ENCODE measurements at places on chromosomes 2 and 18.

DNA sequence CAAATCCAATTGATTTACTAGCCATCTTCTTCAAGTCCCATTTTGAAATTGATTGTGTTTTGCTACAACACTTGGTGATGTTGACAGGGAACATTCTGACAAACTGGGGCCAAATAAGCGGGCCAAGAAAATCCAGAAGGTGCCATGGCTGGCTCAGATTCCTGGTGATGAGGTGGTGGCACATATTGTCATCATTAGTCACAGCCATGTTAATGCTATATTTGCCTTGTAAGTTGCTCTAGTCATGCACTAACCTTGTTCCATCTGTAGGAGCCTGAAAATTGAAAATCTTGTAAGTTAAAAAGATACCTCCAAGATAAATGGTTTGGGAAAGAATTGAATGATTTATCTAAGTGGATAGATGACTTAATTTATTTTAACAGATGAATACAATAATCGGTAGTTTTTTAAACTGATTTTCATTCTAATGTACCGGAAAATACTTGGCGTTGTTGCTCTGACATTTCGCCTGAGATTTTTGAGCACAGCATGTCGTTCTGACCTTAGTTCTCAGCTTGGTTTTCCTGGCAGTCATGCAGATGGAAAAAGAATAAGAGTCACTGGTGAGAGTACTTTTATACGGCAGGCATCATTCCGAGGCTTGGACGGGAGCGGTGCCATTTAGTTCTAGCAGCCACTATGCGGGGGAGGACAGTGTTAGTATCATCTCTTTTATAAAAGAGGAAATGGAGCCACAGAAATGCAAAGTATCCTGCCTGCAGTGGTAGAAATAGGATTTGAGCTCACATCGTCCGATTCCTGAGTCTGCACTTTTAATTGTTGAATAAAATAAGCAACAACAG lies 133.9 kb downstream of the ZNF532 start:
- no peak for DNase-seq

DNA sequence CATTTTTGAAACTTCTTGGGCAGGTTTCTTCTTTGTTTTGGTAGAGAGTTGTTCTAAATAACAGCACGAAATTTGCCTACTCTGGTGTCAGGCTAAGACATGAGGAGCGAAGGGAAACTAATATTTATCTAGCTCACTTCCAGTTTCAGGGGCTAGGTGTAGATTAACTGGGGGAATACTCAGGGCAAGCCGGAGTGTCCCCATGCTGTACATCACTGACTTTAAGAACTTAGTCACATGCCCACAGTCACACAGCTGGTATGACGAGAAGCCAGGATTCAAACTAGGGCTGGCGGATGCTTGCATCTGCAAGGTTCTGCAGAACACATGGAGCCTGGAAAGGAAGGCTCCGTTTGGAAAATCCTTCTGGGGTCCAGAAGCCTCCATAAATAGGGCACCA lies 133.3 kb downstream of the ALPK2 start:
- DNase-seq: peak; percentile 2

DNA sequence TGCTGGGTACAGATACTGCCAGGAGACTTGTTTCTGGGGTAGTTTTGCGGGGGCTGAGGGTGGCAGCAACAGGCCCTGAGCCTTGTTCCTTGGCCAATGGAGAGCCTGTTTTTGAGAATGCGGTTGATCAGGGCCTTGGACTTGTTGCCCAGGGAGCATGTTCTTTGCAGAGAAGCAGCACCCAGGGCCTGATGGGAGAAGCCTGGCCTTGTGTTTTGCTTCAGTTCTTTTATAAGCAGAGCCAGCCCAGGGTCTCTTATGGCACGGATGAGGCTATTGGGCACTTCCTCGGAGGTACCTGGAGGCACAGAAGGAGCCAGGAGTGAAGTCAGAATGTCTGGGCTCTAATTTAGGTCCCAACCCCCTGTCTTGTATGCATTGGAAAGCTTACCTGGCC lies 85.1 kb upstream of the MCFD2 start:
- no peak for DNase-seq

- DNase-seq: no peak
Observed at GRCh38 chr2:177165721-177166711, 46.6 kb upstream of the HNRNPA3 start.

DNA sequence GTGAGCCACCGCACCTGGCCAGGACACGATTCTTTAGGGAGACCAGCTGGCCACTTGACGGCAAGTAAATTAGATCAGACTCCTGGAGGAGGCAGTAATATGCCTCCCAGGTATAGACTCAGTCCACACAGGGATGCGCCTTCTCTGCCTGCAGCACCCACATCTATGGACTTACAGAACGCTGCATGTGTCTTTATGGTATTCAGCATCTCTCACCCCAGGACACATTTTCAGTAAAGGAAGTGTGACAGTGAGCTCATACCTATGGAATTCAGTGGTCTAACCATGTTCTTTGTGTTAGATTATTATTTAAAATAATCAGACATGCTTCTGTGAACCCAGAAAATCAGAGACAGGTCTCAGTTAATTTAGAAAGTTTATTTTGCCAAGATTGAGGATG lies 5.9 kb upstream of the NARS1 start:
- no peak for DNase-seq

DNA sequence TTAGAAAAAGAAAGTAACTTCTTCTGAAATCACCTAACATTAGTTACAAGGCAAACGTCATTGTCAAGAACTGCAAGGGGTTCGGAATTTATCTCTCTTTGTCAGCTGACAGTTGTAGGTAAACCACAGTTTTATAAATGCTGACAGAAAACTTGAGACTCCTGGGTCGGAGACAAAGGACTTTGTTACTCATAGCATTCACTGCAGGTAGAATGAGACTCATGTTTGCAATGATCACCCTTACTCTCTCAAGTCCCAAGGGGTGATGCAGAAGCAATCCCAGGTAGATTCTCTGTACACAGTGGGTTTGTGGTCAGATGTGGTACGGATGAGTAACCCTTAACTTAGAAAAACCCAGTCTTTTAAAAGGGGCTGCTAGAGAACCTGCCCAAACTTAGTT lies 757.8 kb downstream of the TRIB2 start:
- DNase-seq: no peak

GRCh38 chr2:43100883-43101662 lies 125.3 kb downstream of the ZFP36L2 start:
- DNase-seq: no peak

DNA sequence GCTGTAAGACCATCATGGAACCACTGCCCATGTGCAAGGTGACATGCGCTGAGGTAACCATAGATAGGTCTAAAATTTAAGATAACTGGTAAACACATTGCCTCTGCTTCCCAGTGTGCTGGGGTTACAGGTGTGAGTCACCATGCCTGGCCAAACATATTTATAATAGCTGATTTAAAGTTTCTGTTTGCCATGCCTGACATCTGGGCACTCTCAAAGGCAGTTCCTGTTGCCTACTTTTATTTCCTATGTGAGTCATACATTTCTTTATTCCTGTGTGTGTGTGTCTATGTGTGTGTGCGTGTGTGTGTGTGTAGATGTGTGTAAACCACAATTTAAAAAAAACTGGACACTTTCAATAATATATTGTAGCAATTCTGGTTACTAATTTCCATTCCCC lies 415.2 kb upstream of the NETO1 start:
- no peak for DNase-seq

GRCh38 chr2:239222312-239222660 lies 178.5 kb downstream of the HDAC4 start:
- no peak for DNase-seq

DNA sequence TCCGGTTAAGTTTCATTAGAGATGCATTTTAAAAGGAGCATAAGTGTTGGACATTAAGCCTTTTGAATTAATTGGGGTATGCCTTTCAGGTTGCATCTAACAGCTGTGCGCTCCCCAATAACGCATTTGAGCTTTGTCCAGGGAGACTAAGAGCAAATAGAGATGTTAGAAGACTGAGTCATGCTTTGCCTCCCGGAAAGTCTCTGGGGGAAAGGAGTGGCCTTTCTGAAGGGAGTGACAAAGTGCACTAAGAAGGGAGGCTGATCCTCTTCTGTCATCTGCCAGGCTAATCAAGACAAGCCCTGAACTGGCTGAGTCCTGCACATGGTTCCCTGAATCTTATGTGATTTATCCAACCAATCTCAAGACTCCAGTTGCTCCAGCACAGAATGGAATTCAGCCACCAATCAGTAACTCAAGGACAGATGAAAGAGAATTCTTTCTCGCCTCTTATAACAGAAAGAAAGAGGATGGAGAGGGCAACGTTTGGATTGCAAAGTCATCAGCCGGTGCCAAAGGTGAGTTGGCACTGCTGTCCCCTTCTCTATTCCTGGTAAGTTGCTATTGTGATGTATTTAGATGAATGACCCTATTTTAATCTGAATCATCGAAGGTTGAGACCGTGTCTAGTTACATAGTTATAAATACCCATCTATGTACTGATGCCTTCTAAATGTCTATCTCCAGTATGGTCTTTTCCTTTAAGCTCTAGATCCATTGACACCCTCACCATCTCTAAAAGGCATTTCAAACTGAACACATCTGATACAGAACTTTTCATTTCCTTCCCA lies 12.1 kb downstream of the TTL start:
- no peak for DNase-seq

DNA sequence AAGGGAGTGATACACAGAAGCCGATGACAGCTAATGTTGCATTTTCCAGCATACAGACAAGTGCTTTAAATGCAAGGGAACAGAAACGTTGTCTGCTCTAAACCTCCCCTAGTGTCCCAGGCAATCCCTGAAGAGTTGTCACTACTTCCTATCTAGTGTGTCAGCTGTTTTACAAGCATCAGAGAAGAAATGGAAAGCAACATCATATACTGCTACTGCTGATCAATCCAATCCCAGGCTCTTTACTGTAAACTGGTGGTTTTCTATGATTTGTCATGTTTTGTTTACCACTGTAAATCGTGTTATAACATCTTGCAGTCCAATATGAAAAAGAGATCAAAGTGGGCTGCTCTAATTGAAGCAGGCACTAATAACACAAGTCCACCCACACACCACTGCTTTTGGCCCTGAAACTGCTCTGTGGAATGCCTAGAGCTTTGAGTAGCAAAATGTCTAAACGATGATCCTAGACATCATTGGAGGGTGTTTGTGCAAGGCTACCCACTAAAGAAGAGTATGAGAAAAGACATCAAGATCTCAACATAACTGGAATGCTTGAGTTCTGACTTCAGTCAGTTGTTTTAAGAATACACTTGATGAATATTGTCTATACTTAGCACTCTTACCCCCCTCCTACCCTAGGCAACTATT lies 18.1 kb upstream of the ROCK1 start:
- no peak for DNase-seq

DNA sequence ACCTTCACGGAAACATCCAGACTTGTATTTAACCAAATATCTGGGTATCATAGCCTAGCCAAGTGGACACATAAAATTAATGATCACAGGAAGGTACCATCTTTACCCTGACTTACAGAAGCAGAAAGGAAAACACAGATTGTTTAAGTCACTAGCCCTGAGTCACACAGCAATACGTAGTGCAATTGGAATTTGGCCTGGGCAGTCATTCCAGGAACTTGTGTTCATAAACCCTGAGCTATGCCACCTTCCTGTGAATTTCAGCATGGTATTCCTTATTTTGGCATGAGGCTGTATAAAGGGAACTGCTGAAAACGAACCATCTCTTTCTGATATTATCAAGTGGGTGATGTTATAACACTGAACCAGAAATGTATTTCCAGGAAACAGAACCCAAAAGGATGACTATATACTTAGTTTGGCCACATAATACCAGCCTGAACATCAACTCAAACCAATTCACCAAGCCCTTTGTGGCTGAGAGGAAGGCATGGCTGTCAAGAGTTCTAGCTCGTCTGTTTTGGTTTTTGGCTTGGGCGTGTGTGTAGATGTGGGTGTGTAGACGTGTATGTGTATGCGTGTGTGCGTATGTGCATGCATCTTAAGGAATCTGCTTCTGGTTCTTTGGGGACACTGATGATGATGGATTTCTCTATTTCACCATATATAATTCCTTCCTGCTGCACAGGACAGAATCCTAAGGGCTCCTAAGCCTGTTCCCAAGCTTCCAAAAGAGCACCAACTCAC lies 533.4 kb upstream of the ID2 start:
- no peak for DNase-seq

- DNase-seq: peak; percentile 67
Observed at GRCh38 chr2:206800506-206801417, 35.4 kb downstream of the FASTKD2 start.

GRCh38 chr2:238344517-238344916 lies 24.2 kb downstream of the TRAF3IP1 start:
- DNase-seq: no peak

- DNase-seq: no peak
Observed at GRCh38 chr18:62751341-62751821, 36.0 kb downstream of the PHLPP1 start.

GRCh38 chr2:138086576-138086975 lies 122.3 kb downstream of the HNMT start:
- no peak for DNase-seq

- DNase-seq: no peak
Observed at GRCh38 chr2:147945660-147946059, 74.9 kb downstream of the ORC4 start.

DNA sequence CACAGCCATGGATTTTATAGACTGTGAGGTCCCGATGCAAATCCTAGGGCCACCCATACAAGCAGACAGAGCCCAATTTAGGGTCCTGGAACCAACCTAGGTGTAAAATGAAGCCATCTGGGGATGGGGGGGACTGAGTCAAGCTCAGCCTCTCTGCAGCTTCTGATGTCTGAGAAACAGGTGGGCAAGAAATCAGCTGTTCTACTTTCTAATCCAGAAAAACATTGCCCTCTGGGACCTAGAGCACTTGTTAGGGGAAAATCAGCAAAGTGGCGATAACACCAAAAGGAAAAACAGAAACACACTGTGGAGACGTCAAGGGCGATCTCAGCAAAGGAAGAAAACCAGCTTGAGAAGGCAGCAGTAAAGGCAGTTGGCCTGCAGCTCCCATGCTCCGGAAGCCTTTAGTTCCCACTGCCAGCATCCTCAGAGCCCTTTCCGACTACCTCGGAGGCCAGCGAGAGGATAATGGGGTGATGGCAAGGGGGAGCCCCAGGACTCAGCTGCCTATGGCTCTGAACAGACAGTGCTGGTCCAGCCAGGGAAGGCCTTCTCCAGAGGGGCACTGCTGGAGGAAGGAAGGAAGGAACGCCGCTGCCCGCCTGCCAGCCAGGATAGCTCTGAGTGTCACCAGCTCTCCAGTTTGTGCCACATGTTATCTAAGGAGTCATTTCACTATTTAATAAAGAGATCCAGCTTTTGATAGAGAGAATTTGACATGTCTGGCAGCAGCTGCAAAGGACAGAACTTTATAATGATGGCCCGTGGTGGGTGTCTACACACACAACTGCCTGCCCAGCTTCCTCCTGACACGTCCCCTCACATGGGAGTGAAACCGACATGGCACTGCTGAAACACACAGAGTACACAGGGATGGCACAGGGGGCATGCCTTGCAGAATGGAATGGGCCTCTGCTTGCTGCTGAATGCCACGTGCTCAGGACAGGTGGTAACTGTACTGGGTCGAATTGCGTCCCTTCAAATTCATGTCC lies 37.7 kb downstream of the HS1BP3 start:
- DNase-seq: peak; percentile 38

GRCh38 chr2:146870691-146871090 lies 974.1 kb upstream of the ACVR2A start:
- no peak for DNase-seq

DNA sequence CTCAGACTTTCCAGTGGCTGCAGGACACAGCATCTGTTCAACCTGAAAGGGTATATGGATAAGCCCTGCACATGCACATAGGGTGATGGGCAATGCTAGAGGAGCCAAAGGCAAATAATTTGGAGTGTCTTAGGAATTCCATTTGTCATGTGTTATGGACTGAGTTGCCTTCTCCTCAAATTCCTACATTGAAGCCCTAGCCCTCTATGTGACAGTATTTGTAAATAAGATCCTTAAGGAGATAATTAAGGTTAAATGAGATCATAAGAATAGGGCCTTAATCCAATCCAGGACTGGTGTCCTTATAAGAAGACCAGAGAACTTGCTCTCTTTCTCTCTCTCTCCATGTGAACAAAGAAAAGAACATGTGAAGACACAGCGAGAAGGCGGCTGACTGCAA lies 42.9 kb upstream of the CREG2 start:
- no peak for DNase-seq

Data from upper lobe of right lung (tissue), 1 donor.